Esophagus muscularis mucosa (tissue), 4 donors: ENCODE measurements at places on chromosomes 11 and 22. TPM values are rescaled to one million over a fixed set of nuclear protein-coding genes. Genes with fewer than 3 reads are reported as not detected.

The MSANTD4 gene
- 32.8 TPM for total RNA-seq

The OR6A2 gene
- total RNA-seq: not detected

The MUC15 gene
- 0.42 TPM for total RNA-seq

The UBXN1 gene
- total RNA-seq: 253 TPM

The ZNF280B gene
- total RNA-seq: 0.42 TPM

The CATSPERZ gene
- total RNA-seq: not detected

The KCNQ1 gene
- total RNA-seq: 3.5 TPM

- no peak overlapping the region for H3K4me3 ChIP-seq
- H3K27me3 ChIP-seq: no peaks in the 10 kb centered on the region
- H3K36me3 ChIP-seq: no peaks in the 10 kb centered on the region
- no peak overlapping the region for H3K27ac ChIP-seq
- no peak for DNase-seq
Observed at GRCh38 chr11:109554951-109555350, 133.0 kb downstream of the C11orf87 start.

DNA sequence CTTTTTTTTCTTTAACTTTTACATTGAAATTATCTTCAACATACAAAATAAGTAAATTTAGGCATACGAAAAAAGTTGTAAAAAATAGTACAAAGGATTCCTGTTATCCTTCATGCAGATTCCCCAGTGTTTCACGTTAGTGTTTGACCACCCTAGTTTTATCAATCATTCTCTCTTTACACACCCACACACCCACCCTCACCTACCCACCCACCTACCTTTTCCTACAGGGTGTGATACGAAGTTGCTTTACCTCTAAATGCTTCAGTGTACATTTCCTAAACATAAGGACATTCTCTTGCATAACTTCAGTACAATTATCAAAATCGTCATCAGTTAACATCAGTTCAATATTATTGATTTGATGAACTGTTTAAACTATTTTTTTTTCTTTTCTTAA is 37.0 kb downstream of the HIPK3 start:
- no peak overlapping the region for H3K4me3 ChIP-seq
- peaks cover 17% of the 10 kb centered on the region for H3K36me3 ChIP-seq
- no peak for DNase-seq

DNA sequence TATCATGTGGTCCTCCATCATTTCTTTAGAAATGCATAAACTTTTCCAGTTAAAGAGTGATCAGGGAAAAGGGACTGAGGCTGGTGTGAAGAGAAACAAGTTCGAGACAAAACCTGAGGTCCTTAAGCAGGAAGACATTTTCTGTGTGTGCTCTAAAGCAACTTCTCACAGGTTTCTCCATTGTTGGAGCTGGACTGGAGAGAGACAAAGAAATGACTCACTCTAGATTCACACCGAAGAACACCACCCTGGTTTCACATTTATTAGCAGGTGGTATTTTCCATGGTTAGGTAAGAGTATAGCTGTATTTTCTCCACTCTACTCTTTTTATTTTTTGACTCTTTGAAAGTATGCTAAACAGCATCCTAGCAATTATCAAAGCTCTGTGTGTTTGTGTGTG is 736.4 kb downstream of the KCNA4 start:
- H3K27me3 ChIP-seq: no peaks in the 10 kb centered on the region
- no peak for DNase-seq
- H3K27ac ChIP-seq: no peak overlapping the region
- no peak overlapping the region for H3K4me3 ChIP-seq
- H3K36me3 ChIP-seq: no peaks in the 10 kb centered on the region

GRCh38 chr22:44272401-44272771 is 40.4 kb downstream of the SHISAL1 start:
- H3K27me3 ChIP-seq: no peaks in the 10 kb centered on the region
- no peak for DNase-seq
- H3K4me1 ChIP-seq: no peaks in the 10 kb centered on the region

GRCh38 chr11:8092587-8093424 is 11.8 kb downstream of the TUB start:
- H3K36me3 ChIP-seq: peaks cover 26% of the 10 kb centered on the region
- H3K27ac ChIP-seq: no peak overlapping the region
- H3K4me1 ChIP-seq: peaks cover 15% of the 10 kb centered on the region
- H3K4me3 ChIP-seq: no peak overlapping the region

DNA sequence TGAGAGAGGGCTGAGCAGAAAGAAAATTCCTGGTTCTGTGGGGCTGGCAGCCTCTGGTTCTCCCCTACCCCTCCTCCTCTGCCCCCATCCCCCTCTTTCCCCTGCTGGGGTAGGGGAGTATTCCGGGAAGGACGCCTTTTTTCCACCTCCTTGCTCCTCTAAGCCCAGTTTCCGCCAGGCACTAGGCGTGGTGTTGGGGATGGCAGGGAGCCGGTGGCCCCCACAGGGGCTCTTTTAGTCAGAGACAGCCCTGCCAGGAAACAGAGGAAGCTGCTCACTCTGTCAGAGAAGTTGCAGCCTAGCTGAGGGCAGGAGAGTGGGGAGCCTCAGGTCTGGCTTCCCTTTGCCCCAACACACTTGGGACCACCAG is 15.6 kb upstream of the ARHGEF17 start:
- peaks cover 27% of the 10 kb centered on the region for H3K4me1 ChIP-seq
- H3K27ac ChIP-seq: no peak overlapping the region
- H3K4me3 ChIP-seq: no peak overlapping the region

DNA sequence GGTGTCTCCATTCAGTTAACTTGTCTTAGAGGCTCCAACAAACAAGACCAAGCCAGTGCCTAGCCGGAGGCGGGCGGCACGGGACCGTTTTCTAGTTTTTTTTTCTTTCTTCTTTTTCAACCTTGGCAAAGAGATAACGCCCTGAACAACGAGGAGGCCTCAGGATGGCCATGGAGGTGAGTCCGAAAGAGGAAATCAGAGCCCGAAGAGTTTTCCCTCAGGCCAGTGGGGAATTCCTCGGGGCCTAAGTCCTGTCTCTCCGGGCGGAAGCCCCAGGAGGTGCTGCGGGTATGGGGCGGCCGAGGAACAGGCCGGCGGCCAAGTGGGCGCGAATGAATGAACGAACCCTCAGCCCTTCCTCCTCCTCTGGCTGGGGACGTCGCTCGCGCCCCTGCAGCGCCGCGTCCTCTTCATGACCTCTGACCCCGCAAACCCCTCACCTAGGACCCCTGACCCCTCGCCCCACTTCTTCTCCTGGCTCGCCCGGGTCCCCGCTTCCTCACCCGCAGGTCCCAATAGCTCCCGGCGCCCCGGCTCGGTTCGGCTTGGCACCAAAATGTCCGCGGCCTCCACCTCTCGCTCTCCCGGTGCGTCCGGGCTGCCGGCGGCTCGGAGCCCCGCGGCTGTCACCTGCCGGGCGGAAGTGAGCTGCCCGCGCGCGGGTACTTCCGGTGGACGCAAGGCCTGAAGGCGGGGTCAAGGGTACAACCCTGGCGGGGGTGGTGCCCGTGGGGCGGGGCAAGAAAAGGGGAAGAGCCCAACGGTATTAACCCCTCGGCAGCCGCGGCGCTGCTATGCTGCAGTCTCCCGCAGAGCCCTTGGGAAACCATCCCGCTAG is at the start of gene AP1B1:
TSS of gene AP1B1 (minus strand) at position 650 of the 838 bp plus-strand sequence. CDS start 21,327 bp downstream, outside the sequence.
- H3K36me3 ChIP-seq: no peaks in the 10 kb centered on the region
- peak within 1 kb of the TSS; percentile 69 for H3K4me3 ChIP-seq
- peak; percentile 96 for DNase-seq
- H3K27ac ChIP-seq: peak within 1 kb of the TSS; percentile 86
- peaks cover 48% of the 10 kb centered on the region for H3K4me1 ChIP-seq

DNA sequence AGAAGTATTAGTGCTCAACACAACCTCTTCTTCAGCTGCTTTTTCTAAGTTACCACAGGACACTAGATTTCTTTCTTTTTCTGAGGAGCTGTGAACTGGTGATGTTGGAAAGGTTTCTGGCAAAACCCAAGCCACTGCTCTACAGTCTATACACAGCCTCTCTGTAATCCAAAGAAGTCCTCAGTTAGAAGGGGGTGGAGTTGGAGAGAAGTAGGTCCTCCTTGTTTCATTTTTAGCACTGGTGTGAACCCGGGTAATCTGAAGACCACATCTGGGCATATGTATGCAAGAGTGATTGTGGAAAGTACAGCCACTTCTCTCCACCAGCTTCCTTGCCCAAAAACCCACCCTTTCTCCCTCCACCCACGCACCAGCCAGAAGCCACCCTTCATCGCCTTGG is 1168.1 kb downstream of the LRRC4C start:
- H3K36me3 ChIP-seq: no peaks in the 10 kb centered on the region
- no peak for DNase-seq
- peak overlapping the region; percentile 59 for H3K4me3 ChIP-seq
- H3K27ac ChIP-seq: peak overlapping the region; percentile 12
- H3K27me3 ChIP-seq: peaks cover 5% of the 10 kb centered on the region

- H3K27ac ChIP-seq: no peak overlapping the region
- no peaks in the 10 kb centered on the region for H3K36me3 ChIP-seq
- H3K4me1 ChIP-seq: no peaks in the 10 kb centered on the region
- H3K27me3 ChIP-seq: no peaks in the 10 kb centered on the region
- no peak for DNase-seq
Observed at GRCh38 chr22:41780746-41781505, 19.6 kb upstream of the CCDC134 start.

- H3K27me3 ChIP-seq: no peaks in the 10 kb centered on the region
- H3K27ac ChIP-seq: no peak overlapping the region
- DNase-seq: no peak
- H3K4me1 ChIP-seq: peaks cover 3% of the 10 kb centered on the region
Observed at GRCh38 chr11:65208785-65209710, 27.3 kb downstream of the CAPN1 start.

DNA sequence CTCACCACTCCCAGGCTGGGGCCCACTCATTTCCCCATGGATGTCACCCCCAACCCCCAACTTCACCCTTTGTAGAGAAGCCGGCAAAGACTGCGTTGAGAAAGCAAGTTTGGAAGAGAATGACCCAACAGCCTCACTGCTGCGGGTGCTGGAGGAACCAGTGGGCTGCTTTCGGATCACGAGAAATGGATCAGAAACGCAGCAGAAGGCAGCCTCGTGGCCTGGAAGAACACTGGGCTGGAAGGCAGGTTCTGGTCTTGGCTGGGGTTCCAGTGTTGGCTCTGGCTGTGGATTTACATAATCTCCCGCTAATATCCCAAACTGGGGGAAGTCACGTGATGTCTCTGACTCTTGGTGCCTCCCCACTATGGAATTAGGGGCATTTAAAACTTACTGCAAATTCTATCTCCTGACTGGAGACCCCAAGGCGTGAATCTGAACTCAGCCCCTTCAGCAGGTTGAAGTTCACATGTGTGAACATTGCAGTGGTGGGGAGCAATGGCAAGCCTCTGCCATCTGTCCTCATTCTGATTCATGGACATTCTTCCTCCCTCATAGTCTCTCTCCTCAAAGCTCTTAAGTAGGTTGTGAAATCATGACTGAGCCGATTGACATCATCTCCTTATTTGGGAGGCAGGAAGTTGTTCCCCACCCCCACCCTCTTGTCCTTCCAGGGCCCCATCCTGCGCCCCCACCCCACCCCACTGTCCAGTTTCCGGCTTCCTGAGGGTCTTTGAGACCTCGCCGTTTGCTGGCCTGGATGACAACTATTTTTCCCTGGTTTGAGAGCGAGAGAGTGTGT is 37.0 kb upstream of the TIMP3 start:
- peaks cover 29% of the 10 kb centered on the region for H3K4me1 ChIP-seq
- H3K27me3 ChIP-seq: no peaks in the 10 kb centered on the region
- H3K36me3 ChIP-seq: no peaks in the 10 kb centered on the region
- no peak for DNase-seq

DNA sequence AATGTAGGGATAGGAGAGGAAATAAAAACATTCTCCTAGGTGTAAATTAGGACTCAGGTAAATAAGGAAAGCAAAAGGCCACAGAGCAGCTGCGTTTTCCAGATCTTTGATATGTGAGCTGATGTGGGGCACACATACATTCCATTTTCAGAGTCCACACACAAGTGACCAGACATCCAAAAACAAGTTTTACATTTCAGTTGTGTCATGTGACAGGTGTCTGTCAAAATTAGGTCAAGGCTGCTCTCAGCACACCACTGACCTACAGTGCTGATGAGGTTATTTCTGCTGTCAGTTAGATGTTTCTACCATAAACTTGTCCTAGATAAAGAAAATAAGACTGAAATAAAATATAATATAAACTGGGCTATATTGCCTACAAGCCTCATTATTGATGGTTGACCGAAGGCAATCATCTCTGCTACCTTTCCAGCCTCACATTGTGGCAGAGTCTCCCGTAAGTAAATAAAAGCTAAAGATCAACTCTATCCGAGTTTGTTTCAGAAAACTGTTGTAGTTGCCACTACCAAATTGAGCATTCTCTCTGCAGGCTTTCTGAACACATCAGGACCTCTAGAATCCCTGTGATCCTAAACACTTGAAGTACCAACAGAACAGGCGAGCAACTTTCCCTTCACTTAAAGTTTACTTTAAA is 7.9 kb downstream of the ARHGAP20 start:
- no peaks in the 10 kb centered on the region for H3K36me3 ChIP-seq
- no peaks in the 10 kb centered on the region for H3K4me1 ChIP-seq
- no peak for DNase-seq
- H3K27ac ChIP-seq: no peak overlapping the region
- H3K4me3 ChIP-seq: no peak overlapping the region

DNA sequence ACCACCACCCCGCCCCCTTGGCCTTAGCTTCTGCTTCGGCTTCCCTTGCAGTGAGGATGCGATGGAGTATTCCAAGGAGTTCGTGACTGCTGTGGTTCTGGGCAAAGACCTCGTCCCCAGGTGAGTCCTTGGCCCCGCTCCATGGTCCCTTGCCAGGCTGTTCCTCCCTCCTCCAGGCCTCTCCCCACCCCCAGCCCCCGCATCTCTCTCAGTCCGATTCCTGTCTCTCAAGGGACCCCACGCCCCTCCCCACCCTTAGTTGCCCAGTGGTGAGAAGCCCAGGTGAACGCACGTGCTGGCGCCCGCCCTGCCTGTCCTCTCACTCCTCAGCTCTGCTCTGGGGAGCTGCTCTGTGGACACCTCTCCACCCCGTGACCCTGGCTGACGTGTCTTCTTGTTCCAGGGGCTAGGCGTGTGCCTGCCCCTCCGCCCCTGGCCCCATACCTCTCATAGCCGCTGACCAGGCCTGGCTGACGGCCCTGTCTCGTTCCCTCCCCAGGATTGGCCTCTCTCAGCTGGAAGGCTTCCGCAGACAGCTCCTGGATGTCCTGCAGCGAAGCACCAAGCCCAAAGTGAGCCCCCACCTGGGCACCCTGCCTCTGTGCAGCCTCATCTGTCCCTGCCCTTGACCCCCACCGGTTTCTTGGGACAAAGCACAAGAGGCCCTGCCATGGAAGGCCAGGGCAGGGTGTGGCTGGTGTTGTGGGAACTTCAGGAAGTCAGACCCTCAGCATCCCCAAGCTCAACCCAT is 14.6 kb upstream of the MYRF start:
- peaks cover 7% of the 10 kb centered on the region for H3K4me1 ChIP-seq
- no peak overlapping the region for H3K4me3 ChIP-seq
- H3K27ac ChIP-seq: no peak overlapping the region
- peaks cover 19% of the 10 kb centered on the region for H3K36me3 ChIP-seq
